ENCODE measurements at places on chromosomes 1 and 21.

DNA sequence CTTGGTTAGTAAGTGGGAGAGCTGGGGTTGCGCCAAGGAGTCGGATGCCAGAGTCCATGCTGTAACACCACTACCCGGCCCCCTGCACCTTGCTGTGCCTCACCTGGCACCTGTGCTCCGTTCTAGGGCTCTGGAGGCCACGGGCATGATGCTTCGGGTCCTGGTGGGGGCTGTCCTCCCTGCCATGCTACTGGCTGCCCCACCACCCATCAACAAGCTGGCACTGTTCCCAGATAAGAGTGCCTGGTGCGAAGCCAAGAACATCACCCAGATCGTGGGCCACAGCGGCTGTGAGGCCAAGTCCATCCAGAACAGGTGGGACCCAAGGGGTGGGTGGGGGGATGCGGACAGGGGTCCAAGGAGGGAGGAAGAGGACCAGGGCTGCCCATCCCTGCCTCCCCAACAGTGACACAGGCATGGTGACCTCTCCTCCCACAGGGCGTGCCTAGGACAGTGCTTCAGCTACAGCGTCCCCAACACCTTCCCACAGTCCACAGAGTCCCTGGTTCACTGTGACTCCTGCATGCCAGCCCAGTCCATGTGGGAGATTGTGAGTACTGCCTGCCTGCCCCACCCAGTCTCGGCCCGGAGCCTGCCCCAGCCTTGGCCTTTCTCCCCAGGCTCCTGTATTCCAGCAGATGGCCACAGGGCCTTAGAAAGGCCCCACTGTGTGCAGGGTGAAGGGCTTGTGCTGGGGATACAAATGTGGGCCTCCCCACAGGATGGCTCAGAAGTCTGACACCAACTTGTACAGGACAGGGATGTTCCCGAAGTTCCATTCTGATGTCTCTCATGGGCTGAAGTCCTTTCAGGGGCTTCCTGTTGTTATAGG, 9.6 kb upstream of the HTR6 start:
- no peak for DNase-seq

DNA sequence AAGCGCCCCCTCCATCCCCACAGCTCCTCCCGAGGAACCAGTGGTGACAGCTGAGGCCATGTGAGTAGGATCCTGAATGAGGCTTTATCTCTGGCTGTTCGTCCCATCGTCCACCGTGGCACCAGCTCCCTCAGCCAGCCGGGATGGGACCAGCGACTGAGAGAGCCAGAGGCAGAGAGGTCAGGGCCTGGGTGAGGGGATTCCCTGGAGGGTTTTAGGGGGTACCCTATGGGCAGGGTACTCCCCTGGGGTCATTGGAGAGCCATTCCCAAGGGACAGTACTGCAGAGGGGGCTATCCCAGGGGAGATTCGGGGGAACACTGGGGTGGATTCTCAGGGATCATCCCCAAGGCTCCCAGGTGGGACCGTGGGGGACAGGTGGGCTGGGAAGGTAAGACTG, 2.4 kb downstream of the TMEM125 start:
- DNase-seq, result no peak

- DNase-seq, result no peak
These were observed 17.9 kb upstream of the KCNE2 start for GRCh38 chr21:34345892-34346291.

- DNase-seq, result no peak
These were observed 11.3 kb upstream of the LRRC8D start for GRCh38 chr1:89809556-89809955.

DNA sequence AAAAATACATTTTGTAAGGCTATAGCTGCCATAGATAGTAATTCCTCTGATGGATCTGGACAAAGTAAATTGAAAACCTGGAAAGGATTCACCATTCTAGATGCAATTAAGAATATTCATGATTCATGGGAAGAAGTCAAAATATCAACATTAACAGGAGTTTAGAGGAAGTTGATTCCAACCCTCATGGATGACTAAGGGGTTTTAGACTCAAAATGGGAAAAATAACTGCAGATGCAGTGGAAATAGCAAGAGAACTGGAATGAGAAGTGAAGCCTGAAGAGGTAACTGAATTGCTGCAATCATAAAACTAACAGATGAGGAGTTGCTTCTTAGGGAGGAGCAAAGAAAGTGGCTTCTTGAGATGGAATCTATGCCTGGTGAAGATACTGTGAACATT, 230.8 kb downstream of the KCTD3 start:
- no peak for DNase-seq

GRCh38 chr21:45093035-45093532, 18.7 kb downstream of the ADARB1 start:
- no peak for DNase-seq

DNA sequence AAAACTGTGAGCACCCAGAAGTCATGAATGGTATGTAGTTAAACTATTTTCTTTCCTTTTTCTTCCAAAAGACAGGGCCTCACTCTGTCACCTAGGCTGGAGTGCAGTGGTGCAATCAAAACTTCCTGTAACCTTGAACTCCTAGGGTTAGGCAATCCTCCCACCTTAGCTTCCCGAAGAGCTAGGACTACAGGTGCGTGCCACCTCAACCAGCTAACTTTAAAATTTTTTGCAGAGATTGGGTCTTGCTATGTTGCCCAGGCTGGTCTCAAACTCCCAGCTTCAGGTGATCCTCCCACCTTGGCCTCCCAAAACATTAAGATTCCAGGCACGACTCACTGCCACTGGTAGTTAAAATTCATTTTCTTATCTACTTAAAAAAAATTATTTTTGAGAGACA, 62.5 kb downstream of the GATAD2B start:
- no peak for DNase-seq

DNA sequence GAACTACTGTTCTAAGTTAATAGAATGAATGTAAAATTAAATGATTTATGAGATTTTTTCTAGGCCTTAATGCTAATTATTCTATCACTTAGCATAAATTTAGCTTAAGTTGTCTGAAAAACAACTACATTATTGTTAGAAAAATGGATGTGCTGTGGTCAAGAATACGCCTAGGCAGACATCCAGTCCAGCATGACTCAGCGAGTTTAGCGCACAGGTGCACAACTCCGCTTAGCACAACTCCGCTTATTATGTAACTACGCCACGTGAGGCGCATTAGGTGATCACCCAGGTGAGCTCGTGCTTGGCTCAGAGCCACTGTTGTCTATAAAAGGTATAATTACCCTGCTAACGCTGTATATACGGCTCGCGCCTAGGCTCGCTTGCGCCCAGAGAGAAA, 1043.6 kb upstream of the ADGRL4 start:
- DNase-seq, result no peak

DNA sequence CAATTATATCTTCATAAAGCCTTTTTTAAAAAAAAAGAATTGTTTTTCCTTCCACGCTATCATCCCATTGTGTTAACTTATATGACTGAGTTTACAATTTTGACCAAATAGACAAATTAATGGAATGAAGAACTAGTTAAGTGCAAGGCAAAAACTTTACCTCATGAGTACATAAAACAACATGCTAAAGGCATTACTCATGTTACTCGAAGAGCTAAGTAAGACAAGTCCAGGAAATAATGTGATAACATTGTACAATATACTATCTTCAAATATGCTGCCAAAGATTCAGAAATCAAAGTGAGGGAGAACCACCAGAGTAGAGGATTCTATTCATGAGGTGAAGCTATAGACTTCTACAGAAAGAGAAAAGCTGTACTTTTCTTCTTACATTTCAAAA, 24.2 kb upstream of the DYNLT5 start:
- DNase-seq, result no peak

- no peak for DNase-seq
These were observed 1.8 kb downstream of the BTG3 start for GRCh38 chr21:17610911-17611310.

- no peak for DNase-seq
These were observed 539 bp downstream of the ATP8B2 start for GRCh38 chr1:154325583-154326545.

- DNase-seq, result no peak
These were observed 158.9 kb upstream of the JUN start for GRCh38 chr1:58942759-58943191.

DNA sequence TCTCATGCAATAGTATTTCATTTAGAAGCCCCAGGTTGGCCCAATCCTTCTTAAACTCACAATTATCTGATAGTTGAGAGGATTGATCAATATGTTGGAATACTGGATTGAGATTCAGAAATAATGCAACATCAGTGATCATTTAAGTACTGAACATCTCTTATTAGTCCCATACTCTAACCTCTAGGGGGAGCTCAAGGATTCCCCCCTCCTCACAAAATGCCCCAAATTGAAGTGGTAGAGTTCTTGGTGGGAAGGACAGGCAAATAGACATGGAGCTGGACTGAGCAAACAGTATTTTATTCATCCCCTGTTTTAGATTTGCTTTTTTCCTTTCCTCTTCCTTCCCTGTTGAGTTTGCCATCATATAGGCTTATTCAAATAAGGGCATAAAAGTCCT, 62.8 kb downstream of the NGF start:
- DNase-seq, result no peak

GRCh38 chr1:207156095-207156494, 52.1 kb downstream of the C4BPA start:
- DNase-seq, result no peak

DNA sequence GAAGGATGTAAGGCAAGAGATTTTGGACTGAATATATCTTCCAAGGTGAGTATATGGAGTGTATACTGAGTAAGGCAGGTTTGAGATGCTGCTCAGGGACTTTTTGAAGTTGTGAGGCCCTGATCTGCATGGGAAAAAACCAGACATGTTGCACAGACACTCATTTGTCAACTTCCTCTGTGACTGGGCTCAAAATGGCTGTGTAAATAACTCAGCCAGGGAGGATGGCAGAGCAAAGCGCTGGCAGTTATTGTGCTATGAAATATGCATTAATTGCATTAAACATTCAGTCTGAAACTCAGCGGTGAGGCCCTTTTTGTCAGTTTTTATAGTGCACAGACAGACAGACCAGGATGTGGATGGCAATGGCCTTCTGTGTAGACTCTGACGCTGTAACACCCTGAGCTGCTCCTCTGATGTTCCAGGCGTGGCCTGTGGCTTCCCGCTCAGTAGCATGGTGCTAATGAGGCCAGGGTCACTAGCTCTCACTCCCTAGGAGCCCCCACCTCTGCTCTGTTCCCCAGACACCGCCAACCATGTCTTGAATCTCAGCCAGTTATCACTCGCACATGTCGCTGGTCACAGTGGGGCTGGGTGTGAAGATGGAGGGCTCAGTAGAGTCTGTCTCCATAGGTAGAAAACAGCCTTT, 307.0 kb upstream of the PROX1 start:
- DNase-seq, result no peak

DNA sequence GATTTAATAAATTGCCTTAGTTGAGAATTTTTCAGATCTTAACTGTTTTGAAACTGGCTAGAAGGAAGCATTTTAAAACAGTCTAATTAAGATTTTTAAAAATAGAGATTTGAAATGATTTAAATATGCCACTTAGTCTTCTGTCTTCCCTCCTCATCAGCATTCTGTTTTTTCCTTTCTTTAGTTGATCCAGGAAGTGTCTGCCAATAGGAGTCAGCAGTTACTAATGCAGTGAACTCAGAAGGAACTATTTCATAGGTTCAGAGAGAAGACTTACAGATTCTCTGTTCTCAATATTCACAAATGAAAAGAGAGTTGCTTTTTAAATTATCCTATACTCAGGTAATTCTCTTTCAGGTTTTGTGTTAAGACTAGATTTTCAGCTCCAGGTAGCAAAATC, 84.5 kb downstream of the RPS6KC1 start:
- no peak for DNase-seq

DNA sequence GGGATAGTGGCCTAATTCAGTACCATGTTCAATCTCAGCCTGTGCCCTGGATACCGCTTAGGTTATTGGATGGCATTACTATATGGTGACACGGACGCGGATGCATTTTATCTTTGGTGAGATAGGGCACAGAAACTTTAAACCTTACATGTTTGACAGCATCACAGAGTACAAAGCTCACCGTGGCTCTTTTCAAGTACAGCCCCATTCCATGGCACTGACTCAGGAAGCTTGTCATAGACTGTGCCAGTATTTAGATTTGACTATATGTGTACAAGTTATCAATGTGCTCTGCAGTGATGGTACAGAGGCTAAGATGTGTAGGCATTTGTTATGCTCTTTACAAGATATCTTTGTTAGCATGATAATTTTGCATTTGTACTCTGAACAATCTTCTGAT, 169.0 kb downstream of the RYR2 start:
- no peak for DNase-seq

DNA sequence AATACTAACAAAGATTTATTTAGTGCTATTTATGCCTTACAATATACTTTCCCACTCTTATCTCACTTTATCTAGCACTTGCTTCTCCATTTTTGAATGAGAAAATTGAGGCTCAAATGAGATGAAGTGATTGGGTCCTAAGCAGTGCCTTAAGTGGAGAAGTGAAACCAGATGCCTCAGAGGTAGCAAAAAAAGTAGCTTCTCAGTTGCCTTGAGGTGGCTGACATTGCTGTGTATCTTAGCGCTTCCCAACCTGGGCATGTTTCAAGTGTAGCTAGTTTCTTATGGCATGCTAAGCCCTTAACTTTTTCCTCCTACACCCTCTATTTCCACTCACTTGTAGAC, 390.4 kb downstream of the OMA1 start:
- no peak for DNase-seq

GRCh38 chr1:150967936-150968335, 6.7 kb downstream of the CERS2 start:
- no peak for DNase-seq
